ENCODE measurements at places on chromosomes 7 and 10. TPM values are rescaled to one million over a fixed set of nuclear protein-coding genes. Genes with fewer than 3 reads are reported as not detected.

Gene GATA3
- polyA plus RNA-seq = 5.4 TPM

Gene FOXL3
- not detected for polyA plus RNA-seq

Gene CLDN3
- polyA plus RNA-seq = 0.40 TPM

Gene COL28A1
- polyA plus RNA-seq = 16.0 TPM

Gene GNG11
- polyA plus RNA-seq = 9.4 TPM

Gene TET1
- 0.75 TPM for polyA plus RNA-seq

Gene FXYD4
- polyA plus RNA-seq = not detected

Gene EPHB4
- 67.3 TPM for polyA plus RNA-seq

Gene LEP
- polyA plus RNA-seq = 0.05 TPM

Gene KLF14
- 0.44 TPM for polyA plus RNA-seq

Gene TUBAL3
- not detected for polyA plus RNA-seq

Gene SNX13
- polyA plus RNA-seq = 9.0 TPM

Gene SCART1
- 2.7 TPM for polyA plus RNA-seq

Gene WIPF3
- 4.5 TPM for polyA plus RNA-seq

Gene ABCC2
- polyA plus RNA-seq = 1.4 TPM

Gene CALCR
- polyA plus RNA-seq = 0.03 TPM

Gene ELN
- polyA plus RNA-seq = 107 TPM

Gene ZP3
- 9.8 TPM for polyA plus RNA-seq

Gene OR2A42
- polyA plus RNA-seq = 0.11 TPM

Gene SCIN
- 0.56 TPM for polyA plus RNA-seq

Gene SPAM1
- polyA plus RNA-seq = not detected

Gene PIK3AP1
- 2.0 TPM for polyA plus RNA-seq

Gene SLC16A9
- 226 TPM for polyA plus RNA-seq

Gene HABP2
- polyA plus RNA-seq = 0.13 TPM

Gene MYPN
- 0.79 TPM for polyA plus RNA-seq

Gene PTPRZ1
- 2.3 TPM for polyA plus RNA-seq

Gene ZNF804B
- 0.04 TPM for polyA plus RNA-seq

Gene SPACDR
- polyA plus RNA-seq = 2.9 TPM

Gene ADO
- 5.6 TPM for polyA plus RNA-seq

Gene CDHR3
- polyA plus RNA-seq = 2.9 TPM

Measured in adrenal gland (tissue), 19 donors.